ENCODE measurements at places on chromosomes 1 and 21.

DNA sequence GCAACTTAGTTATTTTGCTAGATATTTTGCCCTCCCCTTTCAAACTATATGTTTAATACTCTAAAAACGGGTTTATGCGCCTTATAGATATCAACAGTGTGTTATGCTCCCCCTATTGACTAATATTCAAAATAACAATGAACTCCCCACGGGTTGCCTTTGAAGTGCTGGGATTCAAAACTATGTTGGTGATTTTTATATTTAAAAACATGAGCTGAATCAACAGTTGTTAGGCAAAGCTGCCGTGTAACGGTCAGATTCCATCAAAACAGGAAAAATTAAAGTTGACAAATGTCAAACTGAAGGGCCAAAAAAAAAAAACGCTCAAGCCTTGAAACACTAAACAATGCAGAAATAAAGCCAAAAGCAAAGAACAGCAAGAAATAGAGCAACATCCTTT is 2.5 kb downstream of the TGFBR3 start:
- peak; percentile 43 for DNase-seq

DNA sequence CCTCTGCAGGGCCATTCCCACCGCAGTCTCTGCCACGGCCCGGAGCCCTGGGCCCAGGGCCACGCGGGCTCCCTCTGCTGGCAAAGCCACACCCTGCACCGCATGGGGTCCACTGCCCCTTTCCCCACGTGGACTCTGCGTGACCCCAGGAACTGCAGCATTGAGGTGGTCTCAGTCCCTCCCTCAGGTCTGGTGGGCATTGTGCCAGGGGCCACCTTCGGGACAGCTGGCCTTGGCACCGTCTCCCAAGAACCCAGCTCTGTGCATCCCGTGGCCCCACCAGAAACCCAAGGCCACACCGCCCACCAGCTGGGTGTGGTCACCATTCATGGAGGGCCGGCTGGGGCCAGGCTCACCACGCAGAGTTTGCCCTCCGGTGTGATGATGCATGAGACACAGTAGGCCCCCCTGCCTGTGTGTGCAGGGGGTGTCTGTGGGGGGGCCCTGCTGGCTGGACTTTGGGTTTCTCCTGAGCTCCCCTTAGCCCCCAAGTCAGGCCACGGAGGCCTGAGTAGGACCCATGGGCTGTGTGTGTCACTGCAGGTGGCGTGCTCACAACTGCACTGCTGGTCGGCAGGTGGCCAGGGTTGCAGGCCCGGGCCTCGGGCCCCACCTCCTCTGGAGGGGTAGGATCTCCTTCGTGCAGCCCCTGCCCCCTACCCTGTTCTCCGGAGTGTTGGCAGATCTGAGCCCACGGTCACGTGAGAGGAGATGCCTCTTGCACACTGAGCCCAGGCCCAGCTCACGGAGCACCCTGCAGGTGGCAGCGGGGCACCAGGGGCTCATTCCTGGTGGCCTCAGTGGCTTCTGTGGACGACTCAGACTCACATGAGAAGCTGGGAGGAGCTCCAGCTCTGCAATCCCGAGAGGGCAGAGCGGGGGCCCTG is 5.8 kb downstream of the VWA1 start:
- peak; percentile 48 for DNase-seq

DNA sequence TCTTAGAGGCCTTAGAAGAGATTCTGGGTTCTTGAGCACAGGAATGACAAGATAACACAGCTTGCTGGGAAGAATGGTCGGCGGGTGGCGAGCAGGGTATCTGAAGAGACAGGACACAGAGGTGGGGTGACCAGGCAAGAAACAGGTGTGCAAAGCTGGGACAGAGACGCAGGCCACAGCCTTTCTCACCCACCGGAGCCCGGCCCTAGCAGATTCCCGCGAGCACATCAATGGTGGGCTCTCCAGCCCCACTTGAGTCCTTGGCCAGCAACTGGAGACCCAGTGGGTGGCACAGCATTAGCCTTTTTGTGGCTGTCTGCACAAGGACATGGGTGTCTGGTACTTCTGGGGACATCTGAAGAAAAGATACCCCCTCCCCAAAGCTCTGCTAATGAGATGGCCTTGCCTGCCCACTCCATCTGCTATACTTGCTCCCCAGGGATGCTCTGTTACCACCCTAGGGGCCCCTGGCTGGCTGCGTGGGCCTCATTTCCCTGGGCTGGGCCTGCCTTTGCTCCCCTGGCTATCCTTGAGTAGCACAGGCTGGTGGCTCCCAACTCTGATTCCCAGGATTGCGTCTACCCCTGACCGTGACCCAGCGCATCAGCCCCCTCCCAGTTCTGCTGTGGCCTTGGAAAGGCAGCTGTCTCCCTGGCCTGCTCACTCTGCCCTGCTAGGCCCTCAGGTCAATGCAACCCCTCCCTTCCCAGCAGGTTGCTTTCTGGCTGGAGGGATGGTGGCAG is 127.2 kb upstream of the ADAR start:
- DNase-seq: no peak

DNA sequence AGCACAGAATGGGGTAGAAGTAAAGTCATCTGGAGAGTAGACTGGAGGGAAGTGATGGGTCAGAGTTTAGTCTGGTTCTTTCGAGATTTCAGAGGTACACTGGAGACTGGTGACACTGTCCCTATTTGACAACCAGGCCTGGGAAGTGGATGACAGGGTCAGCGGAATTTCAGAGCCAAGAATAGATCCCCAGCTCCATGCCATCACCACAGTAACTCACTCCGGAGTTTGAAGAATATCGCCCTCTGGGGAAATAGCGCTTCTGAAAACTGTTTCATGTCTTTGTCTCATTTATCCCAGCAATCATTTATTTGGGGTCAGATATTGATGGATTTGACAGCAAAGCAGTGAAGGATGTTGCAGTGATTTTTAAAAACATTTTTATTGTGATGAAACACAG is 7.6 kb upstream of the NFASC start:
- DNase-seq: no peak

- DNase-seq: no peak
Observed at GRCh38 chr1:199944986-199945385, 82.5 kb upstream of the NR5A2 start.

GRCh38 chr1:216178281-216178680 is 245.0 kb downstream of the USH2A start:
- DNase-seq: no peak

DNA sequence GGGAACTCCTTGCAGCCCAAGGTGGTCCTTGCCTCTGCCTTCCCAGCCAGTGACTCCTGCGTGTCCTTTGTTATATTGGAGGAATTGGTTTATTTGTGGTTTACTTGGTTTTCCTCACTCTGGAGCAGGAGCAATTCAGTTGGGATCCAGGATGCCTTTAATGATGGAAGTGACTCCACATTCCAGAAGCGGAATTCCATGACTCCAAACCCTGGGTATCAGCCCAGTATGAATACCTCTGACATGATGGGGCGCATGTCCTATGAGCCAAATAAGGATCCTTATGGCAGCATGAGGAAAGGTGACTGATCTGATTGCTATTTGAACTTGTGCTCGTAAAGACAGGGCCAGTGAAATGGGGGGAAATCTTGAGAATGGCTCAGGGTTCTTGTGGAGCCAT is 15.1 kb upstream of the PIGV start:
- DNase-seq: no peak

DNA sequence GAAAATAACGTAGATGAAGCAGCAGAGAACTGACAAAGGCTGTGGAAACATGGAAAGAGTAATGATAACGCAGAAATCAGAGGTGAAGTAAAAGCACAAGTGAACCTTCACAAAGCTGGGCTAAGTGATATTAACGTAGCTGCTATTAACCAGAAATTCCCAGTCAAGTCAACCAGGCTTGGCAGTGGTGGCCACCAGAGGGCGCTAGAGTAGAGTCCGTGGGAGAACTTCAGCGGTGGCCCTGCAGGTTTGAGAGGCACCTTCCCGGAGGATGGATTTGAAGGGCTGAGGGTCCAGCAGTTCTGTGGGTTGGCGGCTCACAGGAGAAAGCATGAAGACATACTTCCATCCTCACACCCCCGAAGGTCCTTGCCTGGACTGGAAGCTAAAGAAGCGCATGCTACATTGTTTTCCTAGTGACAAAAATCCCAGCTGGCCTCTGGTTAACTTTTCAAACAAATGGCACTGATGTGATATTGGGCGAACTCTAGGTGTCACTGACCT is 81.7 kb upstream of the ZNF648 start:
- peak; percentile 89 for DNase-seq

DNA sequence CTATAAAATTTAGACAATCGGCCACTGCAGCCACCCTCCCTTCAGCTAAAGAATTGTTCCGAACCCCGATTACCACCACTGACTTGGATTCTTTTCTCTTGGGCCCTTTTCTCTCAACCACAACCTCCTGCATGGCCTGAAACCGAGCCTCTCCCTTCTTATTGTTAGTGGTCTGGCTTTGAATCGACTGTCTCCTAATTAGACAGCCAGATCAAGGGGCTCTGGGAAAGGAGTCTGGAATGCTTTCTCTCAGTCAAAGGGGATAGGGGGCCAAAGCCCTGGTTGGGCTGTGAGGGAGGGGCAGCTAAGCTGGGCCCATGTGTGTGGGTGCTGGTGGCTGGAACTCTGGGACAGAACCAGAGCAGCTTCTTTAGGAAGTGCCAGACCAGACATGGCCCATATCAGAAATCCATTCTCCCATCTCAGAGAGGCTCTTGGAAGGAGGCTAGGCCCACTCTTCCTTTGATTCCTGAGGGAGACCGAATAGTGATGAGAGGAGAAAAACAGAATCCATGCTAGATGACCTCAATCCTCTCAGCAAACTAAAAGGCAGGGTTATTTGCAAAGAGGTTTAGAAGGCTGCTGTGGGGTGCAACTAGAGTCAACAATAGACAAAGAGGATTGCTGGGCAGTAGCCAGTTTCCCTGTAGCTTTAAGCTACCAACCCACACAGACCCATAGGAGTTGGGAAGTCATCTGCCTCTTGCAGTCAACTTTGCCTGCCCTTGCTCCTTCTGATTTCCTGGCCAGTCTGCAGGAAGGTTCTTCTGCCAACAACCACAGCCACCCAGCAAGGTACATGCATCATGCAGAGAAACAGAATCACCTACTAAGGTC is 117.6 kb downstream of the AK5 start:
- no peak for DNase-seq

GRCh38 chr1:19869929-19870328 is 12.3 kb upstream of the OTUD3 start:
- no peak for DNase-seq

DNA sequence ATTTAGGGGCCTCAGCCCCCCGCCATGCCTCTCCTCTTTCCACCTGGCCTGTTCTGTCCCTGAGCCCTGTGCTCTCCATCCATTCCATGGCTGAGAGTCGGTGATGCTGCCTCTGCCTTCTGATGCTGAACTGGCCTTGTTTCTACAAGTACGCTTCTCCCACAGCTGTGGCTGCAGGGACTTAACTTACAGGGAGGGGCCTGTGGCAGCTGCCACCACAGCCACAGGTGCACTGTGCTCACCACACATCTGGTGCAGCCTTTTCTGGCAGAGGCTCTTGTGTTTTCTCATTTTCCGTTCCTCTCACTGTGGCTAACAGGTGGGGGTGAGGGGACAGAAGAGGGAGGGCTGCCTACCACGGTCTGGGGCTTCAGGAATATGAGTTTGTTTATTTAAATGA is 4.2 kb downstream of the FMO1 start:
- DNase-seq: no peak

DNA sequence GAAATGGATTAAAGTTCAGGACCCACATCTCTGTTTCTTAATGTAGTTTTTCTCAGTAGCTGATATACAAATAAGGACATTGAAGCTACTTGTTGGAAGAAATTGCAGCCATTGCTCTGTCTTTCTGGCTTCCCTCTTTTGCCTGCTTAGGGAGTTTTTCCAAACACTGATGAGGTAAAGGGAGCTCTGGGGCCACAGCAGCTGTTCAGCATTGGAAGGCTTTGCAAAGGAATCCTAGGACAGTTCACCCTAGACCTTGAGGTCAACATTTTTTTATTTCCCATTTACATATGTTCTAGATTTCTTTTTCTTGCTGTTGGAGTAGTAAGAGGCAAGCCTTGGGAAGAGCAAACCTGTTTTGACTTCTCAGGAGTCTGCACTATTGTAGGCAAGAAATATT is 126.9 kb upstream of the PLPPR5 start:
- DNase-seq: no peak

- DNase-seq: no peak
Observed at GRCh38 chr21:45985471-45986315, 4.1 kb downstream of the COL6A1 start.

GRCh38 chr1:228008391-228009115 is 1.8 kb downstream of the WNT3A start:
- no peak for DNase-seq

- DNase-seq: peak; percentile 27
Observed at GRCh38 chr1:8666389-8667167, 150.9 kb downstream of the RERE start.

- no peak for DNase-seq
Observed at GRCh38 chr1:218930472-218931241, 243.0 kb upstream of the LYPLAL1 start.

- no peak for DNase-seq
Observed at GRCh38 chr1:202251424-202252256, 58.0 kb downstream of the LGR6 start.

DNA sequence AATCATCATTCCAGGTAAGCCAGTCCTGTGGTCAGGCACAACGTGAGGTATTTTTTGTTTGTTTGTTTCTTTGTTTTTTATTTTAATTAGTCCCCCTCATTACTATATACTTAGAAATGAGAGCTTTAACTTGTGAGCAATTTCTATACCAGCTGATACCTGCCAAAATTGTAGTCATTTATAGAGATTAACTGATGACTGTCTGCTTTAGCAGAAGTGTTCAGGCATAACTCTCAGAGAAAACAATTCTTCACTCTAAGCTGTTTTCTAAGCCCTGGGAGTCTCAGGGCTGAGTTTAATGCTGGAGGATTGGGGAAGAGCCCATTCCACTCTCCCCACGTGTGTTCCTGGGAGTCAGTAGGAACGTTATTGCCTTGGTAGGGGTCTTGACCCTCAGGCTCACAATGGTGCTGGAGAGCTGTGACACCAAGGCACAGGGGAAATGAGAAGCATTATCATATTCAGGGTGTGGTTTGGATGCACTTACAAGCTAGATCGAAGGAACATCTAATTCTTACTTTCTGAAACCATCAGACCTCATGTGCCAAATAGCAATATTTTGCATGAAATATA is 168.2 kb downstream of the CLIC6 start:
- DNase-seq: peak; percentile 9

DNA sequence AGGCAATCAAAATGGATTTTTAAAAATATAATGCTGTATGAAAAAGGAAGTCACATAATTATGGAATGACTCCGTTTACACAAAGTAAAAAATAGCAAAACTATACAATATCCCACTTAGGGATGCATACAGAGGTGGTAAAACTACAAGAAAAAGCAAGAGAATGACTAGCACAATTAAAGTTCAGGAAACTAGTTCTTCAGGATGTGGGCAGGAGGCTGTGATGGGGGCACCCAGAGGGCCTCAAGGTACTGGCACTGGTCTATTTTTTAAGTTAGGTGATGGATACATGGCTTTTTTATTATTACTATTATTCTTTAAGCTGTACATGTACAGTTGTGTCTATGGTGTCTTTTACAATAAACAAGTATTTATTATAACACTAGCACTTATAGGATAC is 1.4 kb upstream of the ZC3H12A start:
- no peak for DNase-seq

- DNase-seq: no peak
Observed at GRCh38 chr21:16568661-16569060, 838.9 kb downstream of the USP25 start.
